ENCODE measurements at places on chromosomes 6 and 20. TPM values are rescaled to one million over a fixed set of nuclear protein-coding genes. Genes with fewer than 3 reads are reported as not detected.

SLC17A3 gene
- polyA plus RNA-seq = 1.3 TPM

ADTRP gene
- polyA plus RNA-seq = 1.2 TPM

DACT2 gene
- 19.3 TPM for polyA plus RNA-seq

EPPIN gene
- polyA plus RNA-seq = 0.55 TPM

BMP2 gene
- 19.4 TPM for polyA plus RNA-seq

PRKN gene
- polyA plus RNA-seq = 7.7 TPM

FAM184A gene
- polyA plus RNA-seq = 16.1 TPM

MAP3K7 gene
- polyA plus RNA-seq = 61.3 TPM

DNA sequence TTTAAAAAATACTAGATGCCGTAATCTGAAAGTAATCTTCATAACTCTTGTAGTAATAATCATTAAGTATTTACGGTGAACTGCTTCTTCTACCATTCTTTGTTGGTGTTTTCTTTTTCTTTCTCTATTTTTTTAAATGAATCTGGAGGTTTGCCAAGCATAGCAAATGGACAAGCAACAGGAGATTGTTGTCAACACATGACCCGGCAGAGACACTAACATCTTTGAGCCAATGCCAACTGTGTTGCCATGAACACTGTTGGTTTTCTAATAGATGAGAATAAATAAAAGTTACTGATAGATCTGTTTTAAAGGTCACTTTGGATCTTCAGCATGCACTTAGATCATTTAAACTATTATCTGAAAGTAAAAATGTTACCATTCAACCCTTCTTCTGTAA, 523.6 kb upstream of the EYS start:
- DNase-seq = no peak

DNA sequence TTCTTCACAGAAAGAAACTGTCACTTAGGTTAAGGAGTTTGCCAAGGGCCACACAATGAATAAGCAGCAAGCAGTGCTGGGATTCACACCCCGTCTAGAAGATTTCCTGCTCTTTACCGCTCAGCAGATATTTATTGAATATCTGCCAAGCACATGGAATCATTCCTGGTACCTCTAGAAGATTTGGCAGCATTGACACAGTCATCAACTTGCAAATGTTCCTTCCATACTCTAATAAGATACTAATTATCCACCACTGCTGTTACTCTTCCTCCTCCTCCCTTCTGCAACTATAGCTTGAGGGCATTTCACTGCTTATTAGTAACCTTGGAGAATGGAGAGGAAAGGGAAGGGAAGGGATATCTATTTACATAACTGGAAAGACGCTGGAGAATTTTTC, 13.0 kb downstream of the MOXD1 start:
- DNase-seq = no peak

GRCh38 chr6:52356017-52356416, 5.9 kb upstream of the PAQR8 start:
- DNase-seq = no peak

DNA sequence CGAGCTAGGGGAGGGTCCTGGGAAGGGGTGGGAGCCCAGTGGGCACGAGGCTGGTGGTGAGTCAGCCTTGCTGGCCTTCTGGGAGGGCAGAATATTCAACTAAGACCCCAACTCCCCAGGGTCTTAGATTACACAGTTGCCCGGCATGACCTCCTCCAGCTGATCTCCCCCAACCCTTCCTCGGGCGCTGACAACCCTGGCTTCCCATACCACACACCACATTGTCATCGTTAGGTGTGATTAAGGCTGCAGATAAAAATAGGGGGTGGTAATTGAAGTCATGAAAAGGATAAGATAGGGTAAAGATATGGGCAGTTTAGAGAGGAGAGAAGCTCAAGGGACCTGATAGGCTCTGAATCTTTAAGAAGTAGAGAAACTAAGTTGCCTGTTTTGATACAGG, 10.5 kb downstream of the CDC40 start:
- DNase-seq = no peak

DNA sequence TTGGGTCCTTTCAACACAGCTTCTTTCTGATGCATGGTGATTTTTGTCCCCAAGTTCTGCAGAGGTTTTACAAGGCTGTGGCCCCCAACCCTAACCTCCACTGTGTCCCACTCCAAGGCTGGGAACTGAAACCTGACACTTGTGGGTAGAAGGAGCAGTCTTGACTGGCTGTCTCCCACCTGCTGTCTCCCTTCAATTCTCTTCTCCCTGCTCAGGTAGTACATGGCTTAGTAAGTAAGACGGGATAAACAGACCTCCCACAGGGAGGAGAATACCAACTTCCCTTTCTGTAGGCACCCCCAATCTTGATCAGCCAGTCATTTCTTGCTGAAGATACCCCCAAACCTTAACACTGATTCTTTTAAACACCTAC, 25.0 kb downstream of the TGM6 start:
- no peak for DNase-seq

DNA sequence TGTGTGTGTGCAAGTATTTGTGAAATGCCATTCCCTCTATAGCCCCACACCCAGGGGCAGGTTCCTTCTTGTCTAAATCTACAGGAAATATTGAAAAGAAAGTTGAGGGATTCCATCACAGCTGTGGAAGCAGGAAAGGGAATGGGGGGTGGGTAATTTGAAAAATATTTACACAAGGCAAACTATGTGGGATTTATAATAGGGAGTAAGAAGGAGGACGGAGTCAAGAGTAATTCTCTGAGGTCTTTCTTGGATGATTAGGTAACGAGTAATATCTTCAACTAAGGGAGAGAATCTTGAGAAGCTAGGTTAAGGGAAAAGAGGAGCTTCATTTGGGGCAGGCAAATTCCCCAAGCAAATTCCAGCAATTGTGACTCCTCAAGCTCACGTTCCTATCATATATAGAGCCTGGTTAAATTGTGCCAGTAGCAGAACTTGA, 113.5 kb upstream of the SGK1 start:
- no peak for DNase-seq

GRCh38 chr6:29466241-29466640, 9.3 kb downstream of the OR2H1 start:
- DNase-seq = no peak

DNA sequence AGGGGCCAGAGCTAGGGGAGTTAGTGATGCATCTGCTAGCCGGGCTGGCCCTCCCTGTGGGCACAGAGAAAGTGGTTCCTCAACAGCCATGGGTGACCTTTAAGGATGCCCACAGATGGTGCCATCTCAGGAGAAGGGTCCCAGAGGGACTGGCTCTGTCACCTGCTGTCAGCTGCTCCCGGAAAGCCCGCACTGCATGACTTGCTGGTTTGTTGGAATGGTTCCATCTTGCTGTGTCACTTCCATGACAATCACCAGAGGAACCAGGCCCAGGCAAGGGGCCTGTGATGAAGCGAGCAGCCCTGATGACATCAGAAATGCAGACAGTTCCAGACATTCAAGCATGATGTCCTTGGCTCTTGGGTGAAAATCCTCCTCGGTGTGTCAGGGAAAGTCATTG, 125.2 kb downstream of the PHACTR3 start:
- no peak for DNase-seq

GRCh38 chr6:91098006-91098405, 511.1 kb upstream of the MAP3K7 start:
- no peak for DNase-seq

- DNase-seq = no peak
Observed at GRCh38 chr6:142846883-142847287, 98.1 kb downstream of the HIVEP2 start.

GRCh38 chr6:23414051-23414445, 712.0 kb upstream of the NRSN1 start:
- peak; percentile 74 for DNase-seq

DNA sequence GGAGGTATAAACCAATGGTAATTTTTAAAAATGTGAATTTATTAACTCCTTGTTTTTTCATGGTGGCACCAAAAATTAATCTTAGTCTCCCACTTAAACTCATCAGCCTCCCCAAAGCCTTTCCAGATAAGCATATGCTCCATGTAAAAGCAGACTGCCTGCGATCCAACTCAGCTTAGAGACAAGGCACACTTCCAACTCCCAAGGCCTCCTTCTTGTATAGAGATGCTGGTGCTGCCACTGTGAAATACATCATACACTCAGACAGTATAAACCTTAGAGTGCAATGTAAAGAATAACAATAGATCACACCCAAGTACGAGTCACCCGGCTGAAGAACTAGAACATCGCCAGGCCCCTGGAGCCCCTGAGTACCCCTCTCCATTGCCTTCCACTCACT, 2.0 kb downstream of the ANKRD6 start:
- no peak for DNase-seq

DNA sequence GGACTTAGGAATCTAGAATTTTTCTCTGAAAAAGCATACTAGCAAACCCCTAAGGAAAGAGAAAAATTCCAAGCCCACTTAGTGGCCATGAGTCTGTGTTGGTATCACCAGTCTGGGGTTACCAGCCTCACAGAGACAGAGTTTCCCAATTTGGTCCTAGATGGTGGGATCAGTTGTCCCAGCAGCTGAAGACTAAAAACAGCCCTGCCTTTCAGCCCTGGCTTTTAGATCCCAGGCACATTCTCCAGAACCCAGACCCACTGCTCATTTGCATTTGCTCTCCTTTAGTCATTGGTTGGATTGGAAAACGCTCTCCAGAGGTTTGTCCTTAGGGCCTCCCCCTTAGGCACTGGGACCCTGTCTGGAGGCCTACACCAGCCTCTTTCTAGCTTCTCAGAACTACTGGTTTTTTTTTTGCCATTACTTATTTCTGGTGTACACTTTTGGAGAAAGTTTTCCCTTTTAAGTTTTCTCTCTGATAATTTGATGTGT, 39.1 kb upstream of the FOXO3 start:
- DNase-seq = no peak

- no peak for DNase-seq
Observed at GRCh38 chr6:39440039-39440426, 117.5 kb upstream of the KCNK16 start.

DNA sequence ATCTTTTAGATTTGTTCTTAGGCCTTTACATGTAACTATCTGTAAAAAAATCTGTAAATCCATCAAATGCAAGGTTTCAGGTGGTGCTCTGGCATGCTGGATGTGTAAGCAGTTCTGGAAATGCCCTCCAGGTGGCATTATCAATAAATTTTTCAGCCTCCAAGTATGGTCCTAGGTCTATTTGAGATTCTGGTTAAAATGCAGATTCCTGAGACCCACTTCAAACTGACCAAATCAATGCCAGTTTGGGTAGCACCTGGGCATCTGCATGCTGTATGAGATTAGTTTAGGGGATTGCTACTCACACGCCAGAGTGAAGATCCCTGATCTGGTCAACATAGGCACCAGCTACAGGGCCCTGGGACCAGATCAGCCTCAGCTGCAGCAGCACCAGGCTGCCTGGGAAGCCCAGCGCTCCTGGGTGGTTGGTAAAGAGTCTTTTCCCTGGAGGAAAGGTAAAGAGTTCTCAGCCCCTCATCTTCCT, 507.3 kb upstream of the CITED2 start:
- no peak for DNase-seq

DNA sequence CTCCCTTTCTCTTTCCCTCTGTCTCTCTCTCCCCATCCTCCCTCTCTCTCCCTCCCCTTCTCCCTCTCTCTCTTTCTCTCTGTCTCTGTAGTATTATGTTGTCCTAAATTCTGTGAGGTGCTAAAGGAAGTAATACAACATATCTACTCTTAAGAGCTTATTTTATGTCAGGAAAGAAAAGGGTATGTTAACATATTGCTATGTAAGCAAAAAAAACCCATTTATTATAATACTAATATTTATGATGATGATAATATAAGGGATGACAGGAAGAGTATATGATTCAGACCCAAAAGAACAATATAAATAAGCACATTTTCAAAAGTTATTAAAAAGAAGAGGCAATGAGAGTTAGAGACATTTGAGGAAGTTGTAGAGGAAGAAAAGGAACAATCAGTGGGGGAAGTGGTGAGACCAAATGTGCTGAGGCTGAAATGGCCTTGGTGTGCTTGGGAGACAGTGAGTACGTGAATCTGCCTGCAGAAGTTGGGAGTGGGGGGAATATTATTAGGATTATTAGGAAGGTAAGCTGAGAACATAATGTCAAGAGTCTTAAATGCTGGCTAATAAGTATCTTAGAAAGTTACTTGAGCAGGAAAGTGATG, 303.6 kb upstream of the FERMT1 start:
- DNase-seq = no peak

DNA sequence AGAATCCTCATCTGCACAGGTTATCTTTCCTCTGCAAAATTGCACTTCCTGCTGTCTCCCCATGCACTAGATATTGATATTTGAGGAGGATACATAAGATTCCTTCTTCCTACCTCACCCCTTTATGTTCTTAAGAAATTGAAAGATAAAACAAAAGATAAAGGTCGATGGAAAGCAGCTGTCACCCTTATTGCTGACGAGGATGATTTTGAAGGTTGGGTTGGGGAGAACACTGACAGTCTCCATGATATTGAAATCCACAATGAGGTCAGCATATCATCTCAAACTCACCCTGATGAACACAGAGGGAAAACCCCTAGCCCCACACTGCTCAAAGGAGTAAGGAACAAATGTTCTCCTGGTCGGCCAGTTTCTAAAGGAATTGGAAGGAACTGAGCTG, 110.6 kb upstream of the FUT9 start:
- DNase-seq = no peak

DNA sequence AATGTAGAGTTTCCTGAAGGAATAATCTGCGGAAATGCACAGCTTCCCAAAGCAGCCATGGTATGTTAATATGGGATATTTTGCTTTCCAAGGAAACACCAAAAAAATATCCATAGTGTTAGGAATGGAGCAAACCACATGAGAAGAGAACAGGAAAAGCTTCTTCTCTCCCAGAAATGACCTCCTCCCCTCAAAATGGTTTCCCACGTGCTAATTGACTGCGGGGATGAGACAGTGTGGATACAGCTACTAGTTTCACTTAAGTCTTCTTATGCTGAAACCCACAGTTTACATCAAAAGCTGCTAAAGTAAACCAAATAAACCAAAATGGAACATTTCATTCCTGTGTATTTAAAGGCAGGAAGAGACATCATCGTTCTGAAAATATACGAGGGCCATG, 69.4 kb downstream of the FYN start:
- no peak for DNase-seq

All from left kidney (tissue), 8 donors.